WTC11 (cell line): ENCODE measurements at places on chromosomes 12 and 14. TPM values are rescaled to one million over a fixed set of nuclear protein-coding genes. Genes with fewer than 3 reads are reported as not detected.

Gene KRT83
- total RNA-seq = not detected in 3 replicates

Gene ADGRD1
- 0.77 to 0.87 TPM (median 0.80 TPM) in 3 replicates for total RNA-seq

Gene KRT75
- not detected in 3 replicates for total RNA-seq

Gene SETD1B
- 18.0 to 19.5 TPM (median 18.4 TPM) in 3 replicates for total RNA-seq

Gene TAS2R13
- 0.37 to 0.62 TPM (median 0.37 TPM) in 3 replicates for total RNA-seq

Gene LRP1-AS
- total RNA-seq = not detected in 3 replicates

Gene CCDC85C
- total RNA-seq = 28.7 to 35.8 TPM (median 30.4 TPM) in 3 replicates

Gene SLC25A21
- total RNA-seq = 3.8 to 8.2 TPM (median 6.0 TPM) in 3 replicates

Gene IRAK4
- total RNA-seq = 5.7 to 6.5 TPM (median 6.1 TPM) in 3 replicates
